ENCODE measurements at places on chromosomes 1 and 21.
A peak's percentile ranks its signal among the peaks of the same experiment; 100 is the strongest.

DNA sequence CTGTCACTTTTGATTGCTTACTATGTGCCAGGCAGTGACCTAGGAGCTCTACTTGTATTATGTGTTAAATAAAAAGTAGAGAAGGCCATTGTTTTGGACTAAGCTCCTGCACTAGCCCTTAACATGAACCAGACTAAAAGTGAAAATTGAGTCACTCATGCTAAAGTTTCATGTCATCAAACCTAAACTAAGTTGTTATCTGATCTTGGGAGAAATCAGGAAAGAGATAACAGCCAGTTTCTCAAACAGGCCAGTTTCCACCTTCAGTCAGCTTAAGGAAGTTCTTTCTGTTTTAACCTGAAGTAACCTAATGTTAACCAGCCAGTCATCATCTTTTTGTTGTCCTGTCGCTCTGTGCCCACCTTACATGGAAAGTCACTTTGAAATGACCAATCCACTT is 102.1 kb upstream of the MARK1 start:
- DNase-seq: no peak

- DNase-seq: peak; percentile 65
Measured at GRCh38 chr1:215526147-215526845, 40.8 kb upstream of the KCTD3 start.

DNA sequence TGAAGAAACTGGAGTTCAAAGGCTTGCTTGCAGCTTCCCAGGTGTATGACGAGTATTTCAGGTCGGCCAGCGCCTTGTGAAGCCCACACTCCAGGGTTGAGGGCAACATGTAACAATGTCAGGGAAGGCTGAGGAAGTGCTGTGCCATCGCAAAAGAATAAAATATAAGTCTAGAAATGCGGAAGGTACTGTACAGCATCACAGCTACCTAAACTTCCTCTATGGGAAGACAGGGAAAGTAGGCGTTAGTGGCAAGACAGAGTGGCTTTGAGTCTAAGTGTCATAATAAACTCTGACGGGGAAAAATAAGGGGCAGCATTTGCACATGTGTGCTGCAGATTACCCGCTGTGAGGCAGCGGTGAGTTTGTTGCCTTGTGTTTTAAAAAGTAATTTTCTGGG is 28.9 kb downstream of the DOP1B start:
- DNase-seq: no peak

DNA sequence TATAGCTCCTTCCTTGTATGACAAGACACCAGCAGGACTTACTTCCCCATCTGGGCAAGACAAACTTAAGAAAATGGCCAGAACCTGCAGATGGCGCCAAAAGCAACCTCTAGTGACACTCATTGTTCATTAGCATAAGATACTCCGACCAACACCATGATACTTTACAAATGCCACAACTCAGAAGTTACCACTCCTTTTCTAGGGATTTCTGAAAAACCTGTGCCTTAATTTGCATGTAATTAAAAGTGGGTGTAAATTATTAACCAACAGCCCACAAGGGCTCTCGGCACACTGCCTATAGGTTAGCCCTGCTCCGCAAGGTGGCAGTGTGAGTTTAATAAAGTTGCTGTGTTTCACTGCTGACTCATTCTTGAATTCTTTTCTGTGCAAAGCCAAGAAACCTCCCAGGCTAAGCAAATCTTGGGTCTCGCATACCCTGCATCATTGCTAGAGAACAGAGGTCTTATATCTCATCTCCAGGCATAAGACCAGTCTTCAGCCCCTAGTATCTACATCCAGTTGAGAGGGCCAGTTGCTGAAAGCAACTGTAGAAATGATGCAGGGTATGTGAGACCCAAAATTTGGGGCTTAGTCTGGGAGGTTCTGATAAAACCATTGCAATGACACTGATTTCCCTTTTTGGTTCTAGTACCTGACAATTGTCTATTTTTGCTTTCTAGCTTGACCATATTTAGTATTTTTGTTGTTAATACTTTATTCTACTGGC is 86.4 kb downstream of the FAF1 start:
- DNase-seq: peak; percentile 65

DNA sequence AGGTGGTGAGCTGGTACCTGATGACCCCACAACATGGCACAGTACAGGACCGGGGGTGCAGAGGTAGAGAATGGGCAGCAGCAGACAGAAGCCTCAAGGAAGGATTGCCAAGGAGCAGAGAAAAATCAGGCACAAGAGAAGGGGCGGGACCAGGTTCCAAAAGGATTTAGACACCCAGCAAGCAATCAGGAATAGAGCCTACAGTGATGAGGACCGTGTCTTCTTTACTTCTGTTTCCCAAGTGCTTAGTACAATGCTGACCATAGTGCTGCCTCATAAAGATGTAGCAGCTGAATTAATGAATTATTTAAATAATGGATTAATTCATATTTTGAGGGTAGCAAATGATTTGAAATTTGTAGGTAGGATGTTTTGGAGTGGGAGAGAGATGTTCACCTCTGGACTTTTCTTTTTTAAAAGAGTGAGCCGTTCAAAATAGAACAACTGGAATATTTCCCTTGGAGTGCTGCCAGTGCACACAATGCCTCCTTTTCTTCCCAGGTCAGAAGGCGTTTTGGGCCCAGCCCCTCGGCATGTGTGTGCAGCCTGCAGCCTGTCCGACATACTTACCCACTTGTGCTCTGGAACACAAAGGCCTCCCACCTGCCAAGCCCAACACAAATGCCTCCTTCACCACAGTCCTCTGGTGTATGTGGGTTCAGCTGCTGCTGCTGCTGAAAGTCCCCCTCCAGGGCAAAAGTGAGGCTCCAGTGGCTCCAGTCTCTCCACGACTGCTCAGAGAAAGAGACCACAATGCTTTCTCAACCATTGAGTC is 19.6 kb downstream of the KANK4 start:
- no peak for DNase-seq

Measured in ELR (cell line).